ENCODE measurements at places on chromosomes 3 and 15.

DNA sequence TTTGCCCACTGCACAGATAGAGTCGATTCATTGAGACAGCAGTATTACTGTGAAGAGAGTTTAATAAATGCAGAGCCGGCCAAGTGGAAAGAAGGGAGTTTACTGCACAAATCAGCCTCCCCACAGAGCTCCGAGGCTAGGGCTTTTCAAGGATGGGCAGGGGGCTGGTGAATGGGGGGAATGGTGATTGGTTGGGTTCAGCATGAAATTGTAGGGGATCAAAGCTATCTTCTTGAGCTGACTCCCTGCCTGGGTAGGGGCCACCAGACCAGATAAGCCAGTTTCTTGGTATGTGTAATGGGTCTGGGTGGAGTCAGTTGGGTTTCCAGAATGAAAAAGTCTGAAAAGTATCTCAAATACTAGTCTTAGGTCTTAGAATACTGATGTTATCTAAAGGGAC lies 66.6 kb downstream of the SYNPR start:
- no peak for DNase-seq

GRCh38 chr3:27349832-27350231 lies 19.4 kb downstream of the NEK10 start:
- DNase-seq = no peak

DNA sequence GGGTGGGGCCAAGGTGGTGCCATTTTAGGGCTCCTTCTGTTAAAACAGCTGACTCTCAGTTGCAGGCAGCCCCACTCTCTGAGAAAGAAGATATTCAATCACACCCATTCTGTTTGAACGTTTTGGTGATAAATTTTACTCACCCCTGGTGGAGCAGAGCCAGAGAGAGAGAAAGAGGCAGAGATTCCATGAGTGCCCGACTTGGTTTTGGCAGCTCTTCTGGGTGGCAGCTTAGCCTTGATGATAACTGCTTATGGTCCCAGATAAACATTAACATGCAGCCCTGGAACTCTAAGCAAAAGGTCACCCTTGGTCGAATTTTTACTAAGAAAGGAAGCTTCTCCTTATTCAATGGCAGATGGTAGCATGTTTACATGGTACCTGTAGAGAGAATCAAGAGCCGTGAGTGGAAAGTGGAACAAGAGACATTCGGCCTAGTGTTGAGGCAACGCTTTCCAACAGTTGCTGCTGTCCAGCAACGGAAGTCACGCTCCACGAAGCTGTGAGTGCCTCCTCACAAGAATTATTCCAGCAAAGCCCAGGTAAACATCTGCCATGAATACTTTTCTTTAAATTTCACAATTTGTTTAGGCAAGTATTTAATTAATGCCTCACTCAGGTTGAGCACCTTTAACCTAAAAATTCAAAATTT lies 530.6 kb upstream of the ROBO2 start:
- DNase-seq = no peak

GRCh38 chr3:31241533-31241932 lies 291.2 kb upstream of the STT3B start:
- no peak for DNase-seq

Data from activated CD4-positive, alpha-beta T cell treated with anti-CD3 and anti-CD28 coated beads for 24 hours (primary cell).